Calu3 (cell line): ENCODE measurements at places on chromosomes 2 and 18. TPM values are rescaled to one million over a fixed set of nuclear protein-coding genes. Genes with fewer than 3 reads are reported as not detected.

DNA sequence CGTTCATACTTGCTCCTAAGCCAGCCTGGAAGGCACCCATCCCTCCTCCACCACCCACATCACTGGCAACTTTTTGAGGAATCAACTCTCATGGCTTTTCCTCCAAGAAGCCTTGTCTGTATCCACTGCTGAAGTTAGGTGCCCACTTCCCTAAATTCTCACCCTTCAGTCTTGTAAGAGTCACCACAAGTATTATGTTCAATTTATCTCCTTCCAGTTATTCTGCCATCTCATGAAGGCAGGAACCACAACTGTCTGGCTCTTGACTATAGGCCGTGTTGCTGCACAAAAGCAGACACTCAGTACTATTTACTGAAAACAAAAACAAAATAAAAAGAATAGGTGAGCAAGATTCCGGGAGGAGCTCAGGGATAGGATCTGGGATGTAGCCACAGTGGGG is 234.8 kb downstream of the CYRIA start:
- H3K36me3 ChIP-seq, result no peaks in the 10 kb centered on the region
- no peaks in the 10 kb centered on the region for H3K4me1 ChIP-seq
- no peak overlapping the region for H3K27ac ChIP-seq
- H3K4me3 ChIP-seq, result no peak overlapping the region
- no peak for DNase-seq

Gene NXPH2
- 1.3 and 3.1 TPM in 2 replicates for total RNA-seq

DNA sequence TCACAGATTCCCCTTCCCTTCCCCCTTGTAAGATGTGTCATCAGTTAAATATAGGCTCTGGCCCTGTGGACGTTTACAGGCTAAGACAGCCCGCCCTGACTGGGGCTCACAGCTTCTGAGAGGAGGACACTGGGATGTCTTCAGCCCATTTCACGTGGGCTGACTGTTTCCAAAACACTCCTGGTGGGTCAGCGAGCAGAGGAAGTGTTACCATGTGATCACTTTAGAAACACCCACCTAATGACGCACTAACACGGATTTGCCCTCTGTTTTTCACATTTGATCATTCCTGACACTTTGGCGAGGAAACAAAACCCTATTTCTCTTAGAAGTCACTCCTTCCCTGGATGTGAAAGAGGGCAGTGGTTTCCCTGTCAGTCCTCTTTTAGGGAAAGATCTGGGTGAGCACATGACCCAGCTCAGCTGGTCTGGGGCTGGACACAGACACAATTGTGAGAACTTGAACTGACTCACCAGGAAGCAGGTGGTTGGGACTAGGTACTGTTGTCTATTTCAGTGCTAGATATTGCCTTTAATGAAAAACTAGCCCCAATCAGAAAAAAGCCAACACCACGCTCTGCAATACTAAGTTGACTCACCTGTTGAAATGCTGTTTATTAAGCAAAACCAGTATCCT is 38.8 kb downstream of the BMP10 start:
- peak; percentile 71 for DNase-seq
- no peak overlapping the region for H3K4me3 ChIP-seq
- H3K27ac ChIP-seq, result peak overlapping the region; percentile 79
- H3K27me3 ChIP-seq, result peaks cover 12% of the 10 kb centered on the region
- H3K4me1 ChIP-seq, result peaks cover 38% of the 10 kb centered on the region

Gene TM4SF20
- total RNA-seq, result not detected in 2 replicates

Gene NT5C1B
- total RNA-seq, result not detected in 2 replicates

Gene C2orf74
- total RNA-seq, result 17.1 and 17.4 TPM in 2 replicates

GRCh38 chr2:168525020-168525419 is 68.9 kb downstream of the CERS6 start:
- H3K4me3 ChIP-seq, result no peak overlapping the region
- no peak for DNase-seq
- H3K27me3 ChIP-seq, result no peaks in the 10 kb centered on the region

DNA sequence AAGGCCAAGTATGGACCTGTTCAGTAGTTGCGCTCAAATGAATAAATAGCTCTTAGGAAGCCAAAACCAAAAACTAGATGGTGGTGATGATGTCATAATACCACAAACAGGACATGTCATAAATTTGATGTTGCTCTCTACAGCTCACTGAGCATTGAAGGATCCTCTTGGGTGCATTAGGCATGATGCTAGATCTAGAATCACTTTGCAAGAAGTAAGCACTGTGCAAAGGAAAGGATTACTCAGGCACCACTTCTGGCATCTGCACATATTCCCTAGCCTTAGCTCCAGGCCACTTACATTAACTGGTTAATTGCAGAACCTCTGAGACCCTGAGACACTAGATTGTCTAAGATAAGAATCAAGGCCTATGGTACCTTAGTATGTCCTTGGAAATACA is 58.0 kb downstream of the LRRTM1 start:
- H3K4me1 ChIP-seq, result no peaks in the 10 kb centered on the region
- H3K27me3 ChIP-seq, result no peaks in the 10 kb centered on the region
- H3K27ac ChIP-seq, result no peak overlapping the region
- H3K4me3 ChIP-seq, result no peak overlapping the region
- DNase-seq, result no peak
- H3K36me3 ChIP-seq, result no peaks in the 10 kb centered on the region

Gene SLC16A14
- 3.7 and 5.5 TPM in 2 replicates for total RNA-seq

- peaks cover 19% of the 10 kb centered on the region for H3K4me1 ChIP-seq
- no peak for DNase-seq
- peaks cover 5% of the 10 kb centered on the region for H3K36me3 ChIP-seq
- H3K27ac ChIP-seq, result peak overlapping the region; percentile 19
- peak overlapping the region; percentile 8 for H3K4me3 ChIP-seq
- H3K27me3 ChIP-seq, result no peaks in the 10 kb centered on the region
These were observed 20.3 kb upstream of the LAPTM4A start for GRCh38 chr2:20071397-20072383.

DNA sequence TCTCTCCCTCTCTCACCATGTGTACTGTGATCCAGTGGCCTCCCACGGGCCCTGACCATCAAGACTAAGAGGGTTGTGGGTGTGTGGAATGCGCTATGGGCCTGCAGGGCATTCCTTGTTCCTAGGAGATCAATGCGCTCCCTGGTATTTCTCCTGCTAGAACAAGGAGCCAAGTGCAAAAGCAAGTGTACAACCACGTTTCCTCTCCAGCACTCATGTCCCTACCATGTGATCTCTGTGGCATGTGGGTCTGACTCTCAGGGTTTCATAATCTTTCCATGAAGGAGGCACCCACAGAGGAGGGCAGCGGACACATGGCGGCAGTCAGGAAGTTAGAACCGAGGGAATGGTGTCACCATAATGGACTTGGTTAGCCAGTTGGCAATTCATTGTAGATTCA is 91.4 kb downstream of the MAPK4 start:
- H3K36me3 ChIP-seq, result no peaks in the 10 kb centered on the region
- no peak overlapping the region for H3K4me3 ChIP-seq
- no peak overlapping the region for H3K27ac ChIP-seq

- H3K4me1 ChIP-seq, result peaks cover 18% of the 10 kb centered on the region
- no peak overlapping the region for H3K4me3 ChIP-seq
- no peak overlapping the region for H3K27ac ChIP-seq
- peaks cover 1% of the 10 kb centered on the region for H3K36me3 ChIP-seq
- no peak for DNase-seq
These were observed 9.9 kb upstream of the RAPGEF4 start for GRCh38 chr2:172725746-172726145.

Gene PRKAG3
- total RNA-seq, result not detected in 2 replicates

GRCh38 chr18:65990174-65990690 is 239.4 kb downstream of the CDH7 start:
- peaks cover 8% of the 10 kb centered on the region for H3K4me1 ChIP-seq
- DNase-seq, result no peak
- no peaks in the 10 kb centered on the region for H3K27me3 ChIP-seq
- no peak overlapping the region for H3K4me3 ChIP-seq

Gene FIGN
- 8.4 and 9.1 TPM in 2 replicates for total RNA-seq

- DNase-seq, result no peak
- H3K27ac ChIP-seq, result no peak overlapping the region
- H3K4me3 ChIP-seq, result no peak overlapping the region
- H3K4me1 ChIP-seq, result no peaks in the 10 kb centered on the region
These were observed 8.4 kb downstream of the GBX2 start for GRCh38 chr2:236159778-236160170.

DNA sequence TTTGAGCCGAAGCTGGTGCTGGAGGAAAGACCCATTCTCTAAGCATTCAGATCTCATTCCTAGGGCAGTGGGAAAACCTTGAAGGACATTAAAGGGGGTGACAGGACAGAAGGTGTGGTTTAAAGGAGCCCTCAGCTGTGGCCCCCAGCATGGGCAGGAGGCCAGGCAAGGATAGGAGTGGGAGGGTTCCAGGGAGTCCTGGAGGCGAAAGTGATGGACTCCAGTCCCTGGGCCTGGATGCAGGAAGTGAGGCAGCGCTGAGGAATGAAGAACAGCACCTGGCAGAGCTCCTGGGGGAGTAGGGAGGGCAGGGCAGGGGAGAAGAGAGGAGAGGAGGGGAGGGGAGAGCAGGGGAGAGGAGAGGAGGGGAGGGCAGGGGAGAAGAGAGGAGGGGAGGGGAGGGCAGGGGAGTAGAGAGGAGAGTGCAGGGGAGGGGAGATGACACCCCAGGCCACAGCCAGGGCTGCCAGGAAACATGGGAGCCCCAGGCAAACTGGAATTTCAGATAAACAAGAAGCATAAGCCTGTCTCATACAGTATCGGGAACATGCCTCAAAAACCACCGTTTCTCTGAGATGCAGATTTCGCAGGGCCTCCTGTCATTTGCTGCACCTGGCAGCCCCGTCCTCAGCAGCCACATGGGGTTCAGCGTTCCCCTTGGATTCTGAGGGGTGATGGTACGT is 5.7 kb downstream of the RAMP1 start:
- DNase-seq, result peak; percentile 55
- no peaks in the 10 kb centered on the region for H3K27me3 ChIP-seq
- peak overlapping the region; percentile 79 for H3K27ac ChIP-seq
- peaks cover 72% of the 10 kb centered on the region for H3K4me1 ChIP-seq
- peak overlapping the region; percentile 36 for H3K4me3 ChIP-seq

Gene ANO7
- total RNA-seq, result 7.7 and 8.0 TPM in 2 replicates

DNA sequence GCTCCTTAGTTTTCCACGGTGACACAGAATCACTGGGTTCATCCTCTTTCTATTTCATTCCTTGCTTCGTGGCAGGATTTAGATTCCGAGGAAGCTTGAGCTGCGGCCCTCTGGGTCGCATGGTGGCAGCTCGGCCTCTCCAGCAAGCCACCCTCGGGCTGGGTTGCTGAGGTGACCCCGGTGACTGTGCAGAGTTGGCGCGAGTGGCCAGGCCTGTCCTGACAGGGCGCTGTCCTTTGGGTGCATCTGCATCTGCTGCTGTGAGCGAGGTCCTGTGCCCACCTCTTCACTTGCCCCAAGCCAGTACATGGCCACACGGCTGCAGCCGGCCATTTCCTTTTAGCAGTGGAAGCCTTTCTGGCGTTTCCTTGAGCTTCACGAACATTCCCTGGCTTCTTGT is 21.8 kb downstream of the PRELID3A start:
- H3K4me3 ChIP-seq, result no peak overlapping the region
- no peak for DNase-seq
- no peaks in the 10 kb centered on the region for H3K27me3 ChIP-seq
- H3K36me3 ChIP-seq, result peaks cover 11% of the 10 kb centered on the region
- no peak overlapping the region for H3K27ac ChIP-seq

DNA sequence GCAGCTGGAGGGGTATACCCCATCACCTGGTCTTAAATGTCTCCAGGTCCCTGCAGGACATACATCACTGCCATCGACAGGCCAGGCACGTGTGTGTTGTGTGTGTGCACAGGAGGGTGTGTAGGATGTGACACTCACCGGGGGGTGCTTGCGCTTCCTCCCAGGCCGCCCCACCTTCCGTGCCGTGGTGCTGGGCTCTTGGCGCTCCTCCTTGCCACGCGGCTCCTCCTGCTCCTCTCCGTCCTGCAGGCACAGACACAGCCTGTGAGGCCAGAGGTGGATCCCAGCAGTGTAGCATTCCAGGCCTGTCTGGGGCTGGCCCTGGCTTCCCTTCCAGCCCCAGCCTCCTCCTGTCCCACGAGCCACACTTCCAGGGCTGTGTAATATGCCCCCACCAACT is 41.7 kb downstream of the DNMT3A start:
- H3K4me1 ChIP-seq, result no peaks in the 10 kb centered on the region
- no peak overlapping the region for H3K27ac ChIP-seq
- no peaks in the 10 kb centered on the region for H3K27me3 ChIP-seq

Gene TSPYL6
- not detected in 2 replicates for total RNA-seq

Gene DIPK1C
- total RNA-seq, result not detected in 2 replicates

Gene ESPNL
- total RNA-seq, result 0.19 and 0.61 TPM in 2 replicates

DNA sequence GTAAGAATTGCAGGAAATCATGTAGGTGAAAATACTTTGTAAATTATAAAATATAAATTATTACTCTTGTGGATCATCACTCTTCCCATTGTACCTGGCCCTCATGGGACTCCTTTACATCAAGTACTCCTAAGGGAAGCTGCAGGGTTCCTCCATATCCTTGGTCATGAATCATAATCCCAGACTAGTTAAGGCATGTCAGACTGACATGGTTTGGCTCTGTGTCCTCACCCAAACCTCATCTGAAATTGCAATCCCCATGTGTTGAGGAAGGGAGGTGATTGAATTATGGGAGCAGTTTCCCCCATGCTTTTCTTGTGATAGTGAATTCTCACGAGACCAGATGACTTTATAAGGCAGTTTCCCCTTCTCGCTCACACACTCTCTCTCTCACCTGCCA is 77.1 kb downstream of the CMPK2 start:
- no peak overlapping the region for H3K4me3 ChIP-seq
- H3K36me3 ChIP-seq, result no peaks in the 10 kb centered on the region
- peaks cover 47% of the 10 kb centered on the region for H3K27me3 ChIP-seq
- H3K27ac ChIP-seq, result no peak overlapping the region
- no peaks in the 10 kb centered on the region for H3K4me1 ChIP-seq

GRCh38 chr2:158738363-158738762 is 56.8 kb upstream of the DAPL1 start:
- peaks cover 15% of the 10 kb centered on the region for H3K27me3 ChIP-seq
- H3K4me1 ChIP-seq, result peaks cover 8% of the 10 kb centered on the region
- H3K36me3 ChIP-seq, result no peaks in the 10 kb centered on the region
- no peak for DNase-seq
- no peak overlapping the region for H3K4me3 ChIP-seq

DNA sequence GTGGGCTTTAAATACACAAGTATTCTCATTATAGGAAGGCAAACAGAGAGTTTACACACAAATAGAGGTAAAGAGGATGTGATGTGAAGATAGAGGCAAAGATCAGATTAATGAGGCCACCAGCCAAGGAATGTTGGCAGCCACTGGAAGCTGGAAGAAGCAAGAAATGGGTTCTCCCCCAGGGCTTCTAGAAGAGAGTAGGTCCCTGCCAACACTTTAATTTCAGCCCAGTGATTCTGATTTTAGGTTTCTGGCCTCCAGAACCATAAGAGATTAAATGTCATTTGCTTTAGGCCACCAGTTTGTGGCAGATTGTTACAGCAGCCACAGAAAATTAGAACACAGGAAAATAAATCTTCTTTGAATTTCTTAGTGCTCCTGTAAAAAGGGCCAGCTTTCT is 916.7 kb downstream of the CPS1 start:
- no peaks in the 10 kb centered on the region for H3K27me3 ChIP-seq
- H3K4me3 ChIP-seq, result no peak overlapping the region
- DNase-seq, result no peak
